ENCODE measurements at places on chromosomes 3 and 15. TPM values are rescaled to one million over a fixed set of nuclear protein-coding genes. Genes with fewer than 3 reads are reported as not detected.

DNA sequence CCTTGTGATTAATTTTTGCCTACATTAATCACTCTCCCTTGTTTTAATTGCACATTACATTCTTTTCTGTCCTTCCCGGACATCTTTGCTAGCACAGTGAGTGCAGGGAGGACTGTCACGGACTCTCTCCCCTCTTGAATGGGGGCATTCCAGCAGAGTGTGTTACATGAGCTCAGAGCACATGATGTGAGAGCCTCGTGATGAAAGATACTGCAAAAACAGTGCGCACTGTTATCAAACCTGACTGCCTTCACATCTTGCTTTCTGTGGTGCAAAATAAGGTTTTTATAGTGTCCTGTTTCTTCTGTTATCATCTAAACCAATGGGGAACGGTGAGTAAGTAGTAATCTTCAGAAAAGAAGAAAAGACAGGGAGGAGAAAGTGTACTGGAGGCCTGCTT is 167.5 kb downstream of the PGPEP1L start:
- no peak for DNase-seq

The TRAT1 gene
- total RNA-seq = not detected

The UROC1 gene
- not detected for total RNA-seq

DNA sequence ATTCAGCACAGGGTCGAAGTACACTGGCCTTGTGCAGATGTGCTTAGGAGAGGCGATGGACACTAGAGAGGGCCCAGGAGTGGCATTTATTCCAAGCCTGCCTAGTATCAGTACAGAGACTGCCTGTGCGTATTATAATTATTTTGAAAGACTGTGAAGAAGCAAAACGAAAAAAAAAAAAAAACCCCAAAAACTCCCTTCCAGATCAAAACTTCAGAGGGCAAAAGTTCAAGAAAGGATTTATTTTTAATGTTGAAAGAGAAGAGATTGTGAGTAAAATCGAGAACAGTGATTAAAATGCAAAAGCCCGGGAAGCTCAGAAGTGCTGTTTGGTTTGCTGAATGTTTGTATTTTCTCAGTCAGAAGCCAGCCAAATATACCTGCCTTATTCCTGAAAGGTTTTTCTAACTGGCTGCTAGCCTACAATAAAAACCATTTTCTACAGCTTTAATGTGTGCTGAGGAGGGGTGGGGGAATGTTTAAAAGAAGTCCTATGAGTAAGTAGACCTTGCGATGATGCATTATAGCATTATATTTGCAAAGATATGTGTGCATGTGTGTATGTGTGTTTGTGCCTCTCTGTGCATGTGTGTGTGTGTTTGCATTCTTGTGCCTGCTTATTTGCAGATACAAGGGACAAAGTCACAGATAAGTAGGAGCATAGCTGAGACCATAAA is 19.3 kb upstream of the LZTFL1 start:
- no peak for DNase-seq

The SRGAP3 gene
- total RNA-seq = 1.3 TPM

DNA sequence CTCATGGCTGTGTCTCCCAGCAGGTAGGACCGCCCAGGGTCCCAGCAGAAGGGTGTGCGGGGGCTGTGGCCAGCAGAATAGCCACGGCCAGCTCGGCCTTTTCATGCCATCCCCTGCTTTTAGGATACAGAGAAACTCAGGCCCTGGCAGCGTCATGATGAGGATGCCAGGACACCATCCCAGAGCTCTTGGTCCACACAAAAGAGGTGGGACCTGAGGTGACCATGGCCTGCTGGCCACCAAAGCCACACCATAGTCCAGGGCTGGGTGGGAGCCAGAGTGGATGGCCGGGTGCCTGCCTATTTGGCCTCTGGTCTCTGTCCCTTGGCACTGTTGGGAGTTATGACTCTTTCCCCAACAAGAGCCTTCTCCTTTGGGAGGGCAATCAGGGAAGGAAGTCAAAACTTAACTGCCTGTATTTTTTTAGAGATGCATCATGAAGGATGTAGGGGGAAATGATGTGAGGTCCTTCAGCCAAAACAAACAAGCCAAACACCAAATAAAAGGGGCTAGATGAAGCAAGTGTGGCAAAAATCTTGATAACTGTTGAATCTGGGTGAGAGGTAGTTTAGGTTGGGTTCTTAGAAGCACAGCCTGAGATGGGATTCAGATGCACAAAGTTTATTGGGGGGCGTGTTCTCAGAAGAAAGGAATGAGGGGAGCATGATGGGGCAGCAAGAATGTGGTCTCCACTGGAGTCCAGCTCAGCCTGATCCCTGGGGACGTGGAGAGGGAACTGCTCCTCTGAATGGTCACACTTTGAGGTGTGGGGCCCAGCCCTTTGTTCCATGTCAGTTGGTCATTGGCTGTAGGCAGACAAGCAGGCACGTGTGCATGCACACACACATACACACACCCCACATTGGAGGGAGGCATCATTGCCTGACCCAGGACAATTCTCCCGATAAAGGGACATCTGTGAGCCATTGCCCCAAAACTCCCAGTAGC is 33.2 kb downstream of the SMAD6 start:
- DNase-seq = peak; percentile 28

DNA sequence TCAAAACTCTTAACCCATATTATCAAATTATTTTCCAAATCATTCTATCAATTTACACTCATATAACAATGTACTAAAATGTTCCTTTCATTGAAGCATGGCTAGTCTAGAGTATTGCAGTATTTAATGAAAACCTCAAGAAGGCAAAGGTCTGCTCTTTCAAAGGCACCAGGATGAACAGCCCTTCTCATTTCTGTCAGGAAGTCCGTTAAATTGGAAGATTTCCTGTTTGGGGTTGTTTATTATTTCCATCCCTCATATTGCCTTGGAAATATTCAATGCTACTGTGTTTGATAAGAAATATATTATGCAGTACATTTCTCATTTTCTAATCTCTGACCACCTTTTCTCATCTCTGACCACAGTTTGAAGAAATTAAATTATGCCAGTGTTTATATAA is 25.1 kb downstream of the ACKR4 start:
- no peak for DNase-seq

The SCAANT1 gene
- not detected for total RNA-seq

The PCSK6 gene
- total RNA-seq = not detected

GRCh38 chr15:89127054-89127702 is 38.9 kb downstream of the ABHD2 start:
- DNase-seq = no peak

- no peak for DNase-seq
Observed at GRCh38 chr15:85625166-85625830, 169.4 kb downstream of the KLHL25 start.

DNA sequence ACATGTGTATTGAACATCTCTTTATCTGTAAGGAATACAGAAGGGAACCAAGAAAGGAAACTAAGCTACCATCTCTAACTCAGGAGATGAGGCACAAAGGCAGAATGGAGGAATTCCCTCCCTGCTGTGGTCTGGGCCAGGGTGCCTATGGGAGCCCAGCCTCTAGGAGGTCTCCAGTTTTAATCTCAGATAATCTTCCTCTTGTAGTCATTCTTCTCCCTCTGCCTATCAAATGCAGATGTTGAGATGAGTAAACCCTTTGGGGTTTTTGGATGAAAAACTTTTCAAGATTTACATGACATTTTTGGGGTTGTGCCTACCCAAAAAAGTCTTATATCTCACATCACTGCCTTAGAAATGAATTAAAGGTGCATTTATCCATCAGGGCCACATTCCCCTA is 23.3 kb downstream of the SCG5 start:
- DNase-seq = no peak

- DNase-seq = no peak
Observed at GRCh38 chr3:52225452-52226228, at the start of gene TLR9. Gene TLR9 (minus strand): TSS chr3:52225645. CDS start chr3:52225529, 116 bp downstream.

The CSPG4 gene
- 94.5 TPM for total RNA-seq

- no peak for DNase-seq
Observed at GRCh38 chr3:31472479-31473390, 60.0 kb upstream of the STT3B start.

DNA sequence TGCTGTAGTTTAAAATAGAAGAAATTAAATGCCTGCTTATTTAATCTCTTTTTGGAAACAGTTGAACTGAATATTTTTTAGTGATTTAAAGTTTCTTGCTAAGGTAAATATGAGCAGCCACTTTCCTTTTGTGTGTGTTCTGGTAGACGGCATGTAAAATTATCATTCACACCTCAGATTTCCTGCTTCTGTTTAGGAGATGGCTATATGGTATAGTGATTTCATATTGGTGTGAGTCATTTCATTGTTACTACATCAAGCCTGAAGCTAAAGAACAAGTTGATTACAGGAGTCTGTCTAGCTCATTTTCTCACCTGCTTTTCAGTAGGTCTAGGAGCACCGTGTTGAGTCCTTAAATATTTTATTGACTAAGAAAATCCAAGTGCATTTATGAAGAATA is 2.2 kb downstream of the LRCH3 start:
- peak; percentile 33 for DNase-seq

DNA sequence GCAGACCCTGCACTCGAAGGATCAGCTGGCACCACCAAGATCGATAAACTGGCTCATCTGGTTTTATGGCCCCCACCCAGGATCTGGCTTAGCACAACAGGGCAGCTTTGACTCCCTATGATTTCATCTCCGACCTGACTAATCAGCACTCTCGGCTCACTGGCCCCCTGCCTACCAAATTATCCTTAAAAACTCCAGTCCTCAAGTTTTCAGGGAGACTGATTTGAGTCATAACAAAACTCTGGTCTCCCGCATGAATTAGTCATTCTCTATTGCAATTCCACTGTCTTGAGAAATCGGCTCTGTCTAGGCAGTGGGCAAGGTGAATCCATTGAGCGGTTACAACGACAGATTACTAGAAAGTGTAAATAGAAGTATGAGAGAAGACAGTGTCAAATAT is 521.9 kb upstream of the RGMA start:
- no peak for DNase-seq

- DNase-seq = no peak
Observed at GRCh38 chr15:54859982-54860381, 336.8 kb downstream of the RSL24D1 start.

- no peak for DNase-seq
Observed at GRCh38 chr3:535566-536416, 339.2 kb downstream of the CHL1 start.

DNA sequence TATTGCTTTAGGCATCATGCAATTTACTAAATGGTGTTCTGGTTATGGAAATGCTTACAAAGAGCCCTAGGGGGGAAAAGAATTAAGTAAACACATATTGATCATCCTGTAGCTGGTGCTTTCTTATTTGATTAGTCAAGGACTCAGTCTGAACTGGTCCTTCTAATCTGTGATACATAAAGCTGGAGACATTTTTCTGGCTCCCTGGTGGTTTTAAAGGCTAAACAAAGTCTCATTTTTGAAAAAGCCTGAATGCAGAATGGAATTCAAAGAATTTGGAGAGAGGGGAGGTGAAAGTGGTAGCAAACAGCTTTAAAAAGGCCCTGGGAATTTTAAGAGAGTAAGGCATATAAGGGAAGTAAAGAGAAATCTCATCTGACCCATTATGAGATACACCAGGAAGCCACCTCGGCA is 149.7 kb downstream of the RBMS3 start:
- DNase-seq = peak; percentile 32

- DNase-seq = no peak
Observed at GRCh38 chr3:102528727-102529126, 93.9 kb downstream of the ZPLD1 start.

The CASR gene
- total RNA-seq = not detected

The DPPA2 gene
- total RNA-seq = not detected

The ACAP2 gene
- 47.1 TPM for total RNA-seq

The CNTN3 gene
- 10.4 TPM for total RNA-seq

- DNase-seq = peak; percentile 61
Observed at GRCh38 chr15:48855501-48856440, 22.2 kb upstream of the EID1 start.

DNA sequence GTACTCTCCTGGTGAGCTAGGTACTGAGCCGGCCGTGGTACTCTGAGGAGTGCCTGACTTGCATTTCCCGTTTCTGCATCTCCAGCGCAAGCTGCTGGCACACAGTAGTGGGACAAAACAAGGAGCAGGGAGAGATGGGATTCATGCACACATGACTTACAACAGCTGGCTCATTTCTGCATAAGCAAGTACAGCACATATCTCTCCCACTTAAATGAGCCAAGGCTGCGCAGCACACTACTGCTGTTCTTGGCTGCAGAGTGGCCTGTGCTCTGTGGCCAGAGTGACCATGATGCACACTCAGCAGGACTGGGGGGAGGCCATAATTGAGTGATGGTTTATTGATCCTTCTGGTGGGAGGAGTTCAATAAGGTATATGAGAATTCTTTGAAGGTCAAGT is 59.2 kb upstream of the ABHD17C start:
- no peak for DNase-seq

The RPP25 gene
- total RNA-seq = 1.3 TPM

GRCh38 chr3:166187237-166187636 is 350.0 kb upstream of the BCHE start:
- DNase-seq = no peak

The TXNRD3 gene
- total RNA-seq = 7.6 TPM

The NPAP1 gene
- not detected for total RNA-seq
